ENCODE measurements at places on chromosomes 13 and 19. TPM values are rescaled to one million over a fixed set of nuclear protein-coding genes. Genes with fewer than 3 reads are reported as not detected.

Gene ERFL
- not detected for polyA plus RNA-seq

Gene TNFSF11
- not detected for polyA plus RNA-seq

- H3K4me3 ChIP-seq, result peak overlapping the region; percentile 80
- H3K27me3 ChIP-seq, result no peaks in the 10 kb centered on the region
- H3K27ac ChIP-seq, result no peak overlapping the region
- DNase-seq, result no peak
- peaks cover 21% of the 10 kb centered on the region for H3K4me1 ChIP-seq
- peaks cover 38% of the 10 kb centered on the region for H3K36me3 ChIP-seq
Observed at GRCh38 chr19:18541258-18541991, 1.9 kb downstream of the FKBP8 start.

GRCh38 chr13:77415253-77416071 lies 88.6 kb upstream of the MYCBP2 start:
- H3K4me3 ChIP-seq, result no peak overlapping the region
- H3K4me1 ChIP-seq, result peaks cover 8% of the 10 kb centered on the region
- H3K27me3 ChIP-seq, result no peaks in the 10 kb centered on the region

- peaks cover 17% of the 10 kb centered on the region for H3K4me1 ChIP-seq
- H3K27ac ChIP-seq, result no peak overlapping the region
- H3K4me3 ChIP-seq, result no peak overlapping the region
- peak; percentile 40 for DNase-seq
- H3K36me3 ChIP-seq, result no peaks in the 10 kb centered on the region
Observed at GRCh38 chr13:100234006-100234405, 145.1 kb downstream of the PCCA start.

Data from CD14-positive monocyte (primary cell).